ENCODE measurements at places on chromosomes 1 and 21. TPM values are rescaled to one million over a fixed set of nuclear protein-coding genes. Genes with fewer than 3 reads are reported as not detected.

The TGFBR3 gene
- 116 TPM for polyA plus RNA-seq

The CD1D gene
- polyA plus RNA-seq = 6.8 TPM

GRCh38 chr1:110490791-110491451 is 28.1 kb downstream of the KCNA10 start:
- DNase-seq = no peak

DNA sequence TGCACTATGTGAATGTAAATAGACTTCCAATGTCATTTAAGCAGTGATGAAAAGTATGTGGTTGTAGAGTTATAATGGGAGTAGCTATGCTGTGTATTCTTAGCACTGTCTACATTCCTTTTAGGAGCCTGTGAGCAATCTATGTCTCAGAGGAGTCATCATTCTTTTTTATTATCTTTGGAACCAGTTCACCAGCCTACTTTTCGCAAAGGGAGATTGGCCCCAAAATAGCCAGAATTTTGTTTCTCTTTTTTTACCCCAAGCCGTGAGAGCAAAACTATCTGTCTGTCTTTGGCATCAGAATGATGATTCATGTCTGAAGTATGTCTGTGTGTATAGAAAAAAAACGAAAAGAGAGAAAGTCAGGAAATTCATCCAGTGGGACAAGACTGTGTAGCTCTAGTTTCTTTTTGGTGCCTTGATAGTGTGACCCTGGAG is 44.2 kb downstream of the OSBPL9 start:
- DNase-seq = peak; percentile 42

- no peak for DNase-seq
Observed at GRCh38 chr1:64482720-64483119, 12.8 kb downstream of the CACHD1 start.

DNA sequence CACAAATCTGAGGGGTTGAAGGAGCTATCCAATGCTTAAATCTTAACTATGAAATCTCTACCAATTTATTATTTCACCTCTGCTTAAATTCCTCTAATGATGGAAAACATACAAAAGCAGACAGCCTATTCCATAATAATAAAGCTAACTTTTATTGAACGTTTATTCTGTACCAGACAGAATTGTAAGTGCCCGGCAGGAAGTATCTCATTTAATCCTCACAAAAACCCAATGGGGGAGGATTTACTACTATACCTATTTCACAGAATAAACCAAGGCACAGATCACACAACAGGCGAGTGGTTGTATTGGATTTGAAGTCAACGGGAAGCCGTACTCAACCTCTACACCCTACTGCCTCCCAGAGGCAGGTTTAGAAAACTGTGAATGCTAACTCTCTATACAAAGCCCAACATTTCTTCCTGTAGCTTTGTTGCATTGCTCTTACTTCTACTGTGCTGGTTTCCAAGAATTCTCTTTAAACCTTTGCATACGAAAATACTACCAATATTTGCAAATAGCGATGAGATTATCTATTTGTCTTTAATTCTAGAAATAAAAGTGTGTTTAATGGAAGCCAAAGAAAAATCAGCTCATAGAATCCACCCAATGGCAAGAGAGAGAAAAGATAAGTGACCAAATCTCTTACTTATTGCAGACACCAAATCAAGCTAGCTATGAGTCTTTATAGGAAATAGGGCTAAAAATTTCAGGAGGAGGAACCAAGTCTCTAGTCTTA is 33.5 kb upstream of the C1orf53 start:
- peak; percentile 9 for DNase-seq

DNA sequence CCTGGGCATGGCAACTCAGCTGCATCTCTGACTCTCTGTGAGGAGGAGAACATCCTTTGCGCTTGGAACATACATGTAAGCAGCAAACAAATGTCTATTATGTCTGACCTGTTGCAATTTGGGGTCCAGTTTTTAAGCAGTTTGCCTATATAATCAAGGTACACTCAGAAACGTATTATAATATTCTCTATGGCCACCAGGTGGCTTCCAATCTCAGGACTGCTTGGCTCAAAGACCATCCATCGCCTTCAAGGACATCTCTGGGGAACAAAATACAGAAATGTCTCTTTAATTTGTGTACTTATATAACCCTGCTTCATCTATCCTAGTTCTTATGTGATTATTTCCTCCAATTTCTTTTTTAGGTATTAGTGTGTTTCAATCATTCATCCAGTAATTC is 227.2 kb downstream of the OLFM3 start:
- no peak for DNase-seq

All from renal pelvis (tissue), 12 donors.